WERI-Rb-1 (cell line): ENCODE measurements at places on chromosomes 3 and 15.

DNA sequence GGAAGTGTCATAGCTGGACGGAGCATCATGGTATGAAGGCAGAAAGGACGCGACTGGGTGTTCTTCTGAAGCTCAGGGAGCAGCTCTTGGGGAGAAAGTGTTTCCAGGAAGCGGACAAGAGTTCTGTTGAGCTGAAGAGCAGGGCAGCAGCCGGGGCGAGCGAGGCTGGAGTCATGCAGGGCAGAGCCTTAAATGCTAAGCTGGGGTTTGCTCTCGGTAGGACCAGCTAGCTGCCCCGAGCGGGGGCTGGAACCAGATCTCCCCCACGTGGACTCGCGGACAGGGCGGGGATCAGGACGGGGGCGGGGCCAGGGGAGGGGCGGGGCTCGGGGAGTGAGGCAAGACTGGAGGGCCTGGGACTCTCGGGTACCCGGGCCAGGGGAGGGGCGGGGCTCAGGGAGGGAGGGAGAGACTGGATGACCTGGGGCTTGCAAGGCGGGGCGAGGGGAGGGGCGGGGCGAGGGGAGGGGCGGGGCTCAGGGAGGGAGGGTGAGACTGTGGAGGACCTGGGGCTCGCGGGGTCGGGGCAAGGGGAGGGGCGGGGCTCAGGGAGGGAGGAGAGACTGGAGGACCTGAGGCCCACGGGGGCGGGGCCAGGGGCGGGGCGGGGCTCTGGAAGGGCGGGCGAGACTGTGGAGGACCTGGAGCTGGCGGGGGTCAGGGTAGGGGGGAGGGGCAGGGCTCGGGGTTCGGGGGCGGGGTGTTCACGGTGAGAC lies 461 bp upstream of the FAH start:
- peak; percentile 98 for DNase-seq

DNA sequence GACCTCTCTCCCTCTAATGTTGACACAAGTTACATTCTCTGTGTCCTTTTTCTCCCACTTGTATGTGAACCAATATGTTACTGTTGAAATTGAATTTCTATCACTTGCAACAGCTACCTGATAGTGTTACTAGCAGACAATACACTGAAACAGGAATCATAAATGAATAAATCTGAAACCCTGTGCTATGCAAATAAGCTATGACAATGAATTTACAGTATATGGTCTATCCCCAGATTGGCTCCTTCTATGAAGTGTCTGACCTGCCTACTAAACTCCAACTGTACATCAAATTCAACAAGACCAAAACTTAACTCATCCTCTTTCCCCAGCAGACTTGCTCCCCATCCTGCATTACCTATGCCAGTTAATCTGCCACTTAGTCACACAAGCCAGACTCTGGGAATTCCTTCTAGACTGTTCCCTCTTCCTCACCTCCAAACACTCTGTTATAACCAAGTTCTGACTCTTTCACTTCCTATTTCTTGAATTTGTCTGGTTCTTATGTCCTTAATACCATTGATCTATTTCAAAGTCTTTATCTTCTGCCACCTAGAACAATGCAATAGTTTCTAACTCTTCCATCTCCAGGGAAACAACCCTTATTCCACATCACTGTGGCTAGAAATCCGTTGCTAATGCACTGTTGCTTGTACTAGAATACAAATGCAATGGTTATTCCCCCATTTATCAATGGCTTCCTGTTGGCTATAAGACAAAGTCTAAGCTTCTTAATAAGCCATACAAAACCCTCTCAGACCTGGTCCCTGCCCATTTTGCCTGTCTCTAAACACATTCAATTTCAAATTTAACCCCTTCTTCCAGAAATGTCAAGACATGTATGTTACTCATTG lies 13.4 kb upstream of the ZNF639 start:
- no peak for DNase-seq

DNA sequence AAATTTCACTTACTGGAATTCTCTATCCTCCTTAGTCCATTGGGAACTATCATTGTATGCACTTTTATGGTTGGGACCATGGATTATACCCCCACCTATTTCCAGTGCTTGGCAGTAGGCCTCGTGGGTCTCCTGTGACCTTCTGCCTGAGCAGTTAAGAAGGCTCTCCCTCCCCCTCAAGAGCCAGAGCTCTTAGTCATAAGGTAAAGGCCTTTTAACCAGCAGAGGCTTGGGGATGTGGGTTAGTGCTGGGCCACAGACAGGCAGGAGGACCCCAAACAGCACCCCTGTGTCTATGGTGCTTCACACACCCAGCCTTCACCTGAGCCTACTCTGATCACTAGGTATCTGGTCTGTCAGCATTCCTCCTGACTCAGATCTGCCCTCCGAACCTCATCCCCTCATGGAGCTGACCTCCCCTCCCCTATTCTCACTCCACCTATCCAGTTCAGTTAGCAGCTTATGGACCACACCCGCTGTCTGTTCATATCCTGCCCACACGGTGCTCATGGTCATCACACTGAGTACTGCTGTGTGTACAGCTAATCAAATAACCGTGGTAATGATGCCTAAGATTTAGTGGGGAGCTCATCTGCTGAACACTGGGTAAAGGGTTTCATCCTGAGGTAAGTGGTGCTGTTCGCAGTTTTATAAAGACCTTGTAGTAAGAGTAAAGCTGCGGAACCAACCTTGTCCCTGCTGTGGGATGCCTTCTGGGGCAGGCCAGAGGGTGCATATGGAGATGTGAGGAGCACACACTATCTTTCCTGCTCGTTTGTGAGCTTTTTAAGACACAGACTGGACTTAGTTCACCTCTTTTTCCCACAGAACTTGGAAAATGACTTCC lies 40.9 kb downstream of the KLHL18 start:
- DNase-seq: no peak

DNA sequence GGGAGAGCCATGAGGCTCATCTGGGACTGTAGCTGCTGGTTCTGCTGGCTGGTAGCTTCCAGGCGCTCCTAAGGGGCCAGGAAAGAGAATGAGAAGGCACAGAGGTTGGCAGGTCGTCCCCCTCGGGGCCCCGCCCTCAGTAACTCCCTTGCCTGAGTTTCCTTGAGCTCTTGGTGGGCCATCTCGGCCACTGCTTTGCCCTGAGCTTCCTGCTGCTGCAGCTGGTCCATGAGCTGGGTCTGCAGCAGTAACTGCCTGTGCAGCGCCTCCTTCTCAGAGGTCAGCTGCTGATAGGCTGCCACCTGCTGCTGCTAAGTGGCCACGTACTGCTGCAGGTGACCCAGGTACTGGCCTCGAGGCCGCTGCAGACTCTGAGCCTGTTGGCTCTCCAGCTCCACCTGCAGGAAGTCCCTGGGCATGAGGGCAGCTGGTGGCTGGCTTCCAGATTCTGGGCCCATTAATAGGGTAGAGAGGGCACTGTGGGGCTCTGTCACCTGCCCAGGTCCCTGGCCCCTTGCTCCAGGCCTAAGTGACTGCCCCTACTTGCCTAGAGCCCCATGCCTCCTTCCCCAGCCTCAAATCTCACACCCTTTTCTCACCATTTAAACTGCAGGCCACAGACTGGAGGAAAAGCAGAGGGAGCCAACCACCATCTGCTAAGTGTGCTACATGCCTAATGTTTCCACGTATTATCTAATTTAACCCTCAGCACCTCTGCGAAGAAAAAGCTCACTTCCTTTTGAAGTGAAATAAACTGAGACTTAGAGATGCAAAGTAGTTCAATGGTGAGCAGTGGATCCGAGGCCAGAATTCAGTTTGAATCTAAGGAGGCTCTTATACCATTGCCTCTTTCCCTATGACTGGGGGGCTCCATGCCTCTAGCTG lies 10.8 kb upstream of the VPS33B start:
- peak; percentile 92 for DNase-seq

DNA sequence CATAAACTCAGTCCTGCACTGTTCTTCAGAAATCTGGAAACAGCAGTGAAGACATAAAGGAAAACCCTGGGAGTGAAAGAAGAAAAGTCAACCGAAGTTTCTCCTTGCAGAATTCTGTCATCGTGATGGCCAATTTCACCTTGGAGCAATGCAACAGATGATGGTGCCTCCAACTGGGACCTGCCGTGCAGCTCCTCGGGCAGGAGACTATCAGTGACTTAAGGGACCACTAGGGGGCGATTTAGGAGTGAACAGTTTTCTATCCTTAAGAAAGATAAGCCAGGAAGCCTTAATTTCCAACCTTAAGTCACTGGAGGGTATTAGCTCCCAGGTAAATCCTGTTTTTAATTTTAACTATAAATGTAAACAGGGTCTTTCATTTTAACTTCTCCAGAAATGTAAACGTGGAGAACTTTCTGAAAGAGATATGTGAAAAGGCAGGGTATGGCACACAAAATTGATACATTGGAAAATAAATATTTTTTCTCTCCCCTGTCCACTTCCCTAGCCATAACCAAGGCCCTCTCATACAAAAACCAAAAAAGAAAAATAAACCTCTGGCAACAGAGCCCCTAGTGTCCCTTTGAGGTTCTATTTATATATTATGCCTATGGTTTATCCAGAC lies 116.3 kb downstream of the PDZRN3 start:
- DNase-seq: peak; percentile 78

GRCh38 chr15:99983171-99983885 lies 250.1 kb upstream of the LYSMD4 start:
- peak; percentile 20 for DNase-seq

DNA sequence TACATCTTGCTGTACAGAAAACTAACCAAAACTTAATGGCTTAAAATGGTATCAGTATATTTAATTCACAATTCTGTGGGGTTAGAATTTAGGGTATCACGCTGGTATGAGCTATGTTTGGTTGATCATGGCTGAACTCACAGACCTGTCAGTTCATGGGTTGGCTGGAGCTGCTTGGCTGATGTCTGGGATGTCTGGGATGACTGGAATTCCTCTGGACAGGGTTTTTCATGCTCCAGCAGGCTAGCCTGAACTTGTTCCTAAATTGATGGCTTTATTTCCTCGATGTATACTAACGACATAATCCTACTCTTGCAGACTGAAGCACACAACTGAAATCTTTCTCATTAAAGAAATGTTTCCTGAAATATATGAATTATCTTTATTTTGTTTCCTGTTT lies 338.9 kb upstream of the GBE1 start:
- DNase-seq: no peak

GRCh38 chr3:25566358-25566920 lies 98.3 kb downstream of the TOP2B start:
- peak; percentile 19 for DNase-seq

DNA sequence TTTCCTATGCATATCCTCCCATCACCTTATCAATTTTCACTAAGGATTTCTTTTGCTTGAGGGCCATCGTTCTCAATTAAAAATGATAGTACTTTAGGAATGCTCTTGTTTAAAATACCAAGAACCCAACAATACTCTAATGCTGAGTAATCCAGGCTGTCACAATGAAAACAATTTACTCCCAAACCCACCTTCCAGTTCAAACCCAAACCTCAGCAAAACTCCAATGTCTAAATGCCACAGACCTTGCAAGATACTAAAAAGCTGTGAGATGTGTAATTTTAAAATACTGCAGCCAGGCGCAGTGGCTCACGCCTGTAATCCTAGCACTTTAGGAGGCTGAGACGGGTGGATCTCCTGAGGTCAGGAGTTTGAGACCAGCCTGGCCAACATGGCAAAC lies 889.8 kb downstream of the ROBO1 start:
- DNase-seq: no peak

- DNase-seq: peak; percentile 52
Measured at GRCh38 chr3:122948408-122948807, 79.2 kb downstream of the SEMA5B start.

GRCh38 chr3:66362541-66362941 lies 138.3 kb downstream of the LRIG1 start:
- DNase-seq: no peak

- DNase-seq: peak; percentile 47
Measured at GRCh38 chr3:123832692-123833397, 51.3 kb downstream of the MYLK start.

GRCh38 chr3:98540346-98540745 lies 8.6 kb downstream of the GPR15 start:
- DNase-seq: no peak

- no peak for DNase-seq
Measured at GRCh38 chr15:77143191-77143590, 72.3 kb upstream of the TSPAN3 start.

GRCh38 chr3:2657971-2658370 lies 452.2 kb downstream of the IL5RA start:
- DNase-seq: no peak

- DNase-seq: no peak
Measured at GRCh38 chr3:114299941-114300624, 6.3 kb downstream of the TIGIT start.

DNA sequence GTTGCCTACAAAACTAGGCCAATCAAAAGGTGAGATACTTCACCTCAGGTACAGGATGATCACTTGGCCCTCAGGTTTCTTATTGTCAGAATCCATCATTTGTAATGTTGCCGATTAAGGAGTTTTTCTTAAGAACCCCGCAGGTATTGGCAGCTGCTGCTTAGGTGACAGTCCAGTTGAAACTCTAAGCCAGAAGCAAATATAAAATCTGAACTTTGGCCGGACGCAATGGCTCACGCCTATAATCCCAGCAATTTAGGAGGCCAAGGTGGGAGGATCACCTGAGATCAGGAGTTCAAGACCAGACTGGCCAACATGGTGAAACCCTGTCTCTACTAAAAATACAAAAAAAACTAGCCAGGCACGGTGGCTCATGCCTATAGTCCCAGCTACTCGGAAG lies 43.1 kb upstream of the SNTN start:
- no peak for DNase-seq

DNA sequence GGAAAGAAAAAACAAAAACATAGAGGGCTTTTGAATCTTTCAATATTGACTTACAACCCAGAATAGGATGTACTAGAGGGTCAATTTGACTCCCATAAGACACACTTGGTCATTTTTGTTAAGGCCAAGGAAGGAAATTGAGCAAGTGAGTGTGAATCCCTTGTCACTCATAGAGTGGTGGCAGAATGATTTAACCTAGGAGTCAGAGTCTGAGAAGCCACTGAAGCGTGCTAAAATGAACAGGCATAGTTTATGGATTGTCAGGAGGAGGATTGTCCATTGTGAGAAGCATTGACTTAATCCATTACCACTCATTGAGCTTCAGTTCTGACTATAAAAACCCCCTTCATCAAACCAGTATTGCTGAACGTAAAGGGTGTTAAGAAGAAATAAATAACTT lies 8.2 kb upstream of the GCSAM start:
- no peak for DNase-seq

DNA sequence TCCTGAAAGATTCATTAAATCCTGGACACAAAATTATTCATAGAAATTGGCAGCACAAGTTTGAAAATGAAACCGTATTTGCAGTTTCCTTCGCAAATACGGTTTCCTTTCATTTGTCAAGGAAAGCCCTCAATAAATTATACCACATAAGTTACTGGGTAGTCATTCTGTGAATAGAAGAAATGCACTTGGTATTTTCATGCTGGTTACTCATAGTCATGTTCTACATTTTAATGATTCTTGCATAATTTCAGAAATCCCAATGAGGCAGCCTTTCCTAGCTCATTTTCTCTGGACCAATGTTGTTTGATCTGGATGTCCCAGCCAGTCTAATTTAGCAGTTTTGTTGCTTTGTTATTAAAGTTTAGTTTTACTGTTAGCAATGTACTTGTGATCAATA lies 43.2 kb downstream of the MINAR1 start:
- no peak for DNase-seq
